ENCODE measurements at places on chromosomes 2 and 18.

GRCh38 chr2:216385478-216385877, 13.2 kb upstream of the MARCHF4 start:
- no peak for DNase-seq

GRCh38 chr2:28469304-28469703, 26.6 kb upstream of the PLB1 start:
- no peak for DNase-seq

DNA sequence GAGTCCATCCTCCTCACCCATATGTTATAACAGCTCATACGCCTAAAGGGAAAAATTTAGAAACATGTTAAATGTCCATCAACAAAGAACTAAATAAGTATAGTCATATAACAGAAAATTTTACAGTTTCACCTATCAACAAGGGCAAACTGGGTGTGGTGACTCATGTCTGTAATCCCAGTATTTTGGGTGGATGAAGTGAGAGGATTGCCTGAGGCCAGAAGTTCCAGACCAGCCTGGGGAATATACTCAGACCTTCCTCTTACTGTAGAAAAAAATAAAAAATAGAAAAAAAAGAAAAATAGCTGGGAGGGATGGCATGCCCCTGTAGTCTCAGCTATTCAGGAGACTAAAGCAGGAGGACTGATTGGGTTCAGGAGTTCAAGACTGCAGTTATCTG, 48.3 kb upstream of the GULP1 start:
- DNase-seq, result no peak

DNA sequence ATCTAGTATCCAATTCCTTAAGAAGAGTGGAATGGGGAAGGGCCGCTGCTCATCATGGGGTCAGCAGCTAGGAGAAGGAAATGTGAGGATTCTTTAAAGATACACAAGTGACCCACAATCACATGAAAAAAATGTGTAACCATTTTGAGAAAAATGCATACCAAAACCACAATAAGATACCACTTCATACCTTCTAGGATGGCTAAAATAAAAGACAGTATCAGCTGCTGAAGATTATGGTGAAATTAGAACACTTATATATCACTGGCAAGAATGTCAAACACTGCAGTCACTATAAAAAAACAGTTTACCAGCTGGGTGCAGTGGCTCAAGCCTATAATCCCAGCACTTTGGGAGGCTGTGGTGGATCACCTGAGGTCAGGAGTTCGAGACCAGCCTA, 67.9 kb downstream of the C2orf74 start:
- DNase-seq, result no peak

DNA sequence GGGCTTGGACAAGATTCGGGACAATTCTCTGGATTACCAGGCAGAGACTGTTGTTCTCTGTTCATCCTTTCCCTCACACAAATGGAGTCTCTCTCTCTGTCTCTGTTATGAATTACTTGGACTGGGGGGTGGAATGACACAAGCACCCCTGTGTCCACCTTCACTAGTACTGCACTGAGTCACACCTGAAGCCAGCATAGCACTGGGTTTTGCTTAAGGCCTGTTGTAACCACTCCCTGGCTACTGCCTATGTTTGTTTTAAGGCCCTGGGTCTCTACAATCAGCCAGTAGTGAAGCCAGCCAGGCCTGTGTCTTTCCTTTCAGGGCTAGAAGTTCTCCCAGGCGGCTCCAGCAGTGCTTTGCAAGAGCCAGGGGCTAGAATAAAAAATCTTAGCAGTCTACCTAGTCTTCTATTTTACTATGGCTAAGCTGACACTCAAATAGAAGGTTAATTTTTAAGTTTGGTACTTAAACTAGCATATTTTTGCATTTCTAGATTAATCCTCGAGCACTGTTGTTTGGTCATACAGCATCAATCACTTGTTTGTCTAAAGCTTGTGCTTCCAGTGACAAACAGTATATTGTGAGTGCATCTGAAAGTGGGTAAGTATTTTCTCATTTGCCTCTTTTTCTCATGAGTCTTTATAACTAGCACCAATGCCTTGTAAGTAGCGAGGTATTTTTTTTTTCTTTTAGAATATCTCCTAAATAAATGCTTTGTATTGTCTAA, 27.8 kb downstream of the WDR7 start:
- DNase-seq, result no peak

DNA sequence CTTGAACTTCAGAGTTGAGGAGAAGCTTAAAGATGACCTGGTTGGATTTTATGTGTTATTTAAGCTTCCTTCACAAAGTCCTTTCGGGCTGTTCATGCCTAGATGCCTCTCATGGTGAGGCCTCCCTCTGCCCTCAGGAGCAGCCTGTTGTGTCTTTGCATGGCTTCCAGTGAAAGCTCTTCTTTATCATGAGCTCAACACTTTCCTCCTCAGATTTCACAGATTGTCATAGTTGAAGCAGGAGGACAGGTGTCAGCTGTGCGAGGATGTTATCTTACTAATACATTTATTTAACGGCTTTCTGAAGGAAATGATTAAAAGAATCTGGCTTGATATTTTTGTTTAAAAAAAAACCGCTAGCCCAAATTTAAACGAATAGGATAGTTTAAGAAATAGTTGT, 48.8 kb upstream of the ITSN2 start:
- DNase-seq, result no peak

- no peak for DNase-seq
Measured at GRCh38 chr2:62461707-62462106, 44.3 kb downstream of the TMEM17 start.

GRCh38 chr2:63743982-63744966, 97.4 kb upstream of the UGP2 start:
- peak; percentile 1 for DNase-seq

DNA sequence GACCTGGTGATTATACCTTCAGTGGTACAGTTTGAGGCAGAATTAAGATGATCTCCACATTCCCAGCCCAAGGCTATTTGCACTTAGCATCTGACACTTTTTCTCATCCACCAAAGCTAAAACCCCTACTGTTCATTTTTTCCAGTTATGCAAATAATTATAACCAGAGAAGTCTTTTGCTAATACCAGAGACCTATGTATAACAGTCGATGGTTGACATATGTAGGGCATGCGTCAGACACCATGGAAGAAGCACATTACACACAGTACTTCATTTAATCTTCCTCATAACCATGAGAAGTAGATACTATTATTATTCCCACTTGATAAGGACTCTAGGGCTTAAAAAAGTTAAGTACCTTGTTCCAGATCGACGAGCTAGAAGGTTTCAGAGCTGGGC, 36.5 kb downstream of the AP1S3 start:
- DNase-seq, result no peak

- no peak for DNase-seq
Measured at GRCh38 chr18:45253056-45253565, 362.2 kb upstream of the SLC14A2 start.

- DNase-seq, result no peak
Measured at GRCh38 chr2:122421775-122422174, 666.3 kb downstream of the TSN start.

DNA sequence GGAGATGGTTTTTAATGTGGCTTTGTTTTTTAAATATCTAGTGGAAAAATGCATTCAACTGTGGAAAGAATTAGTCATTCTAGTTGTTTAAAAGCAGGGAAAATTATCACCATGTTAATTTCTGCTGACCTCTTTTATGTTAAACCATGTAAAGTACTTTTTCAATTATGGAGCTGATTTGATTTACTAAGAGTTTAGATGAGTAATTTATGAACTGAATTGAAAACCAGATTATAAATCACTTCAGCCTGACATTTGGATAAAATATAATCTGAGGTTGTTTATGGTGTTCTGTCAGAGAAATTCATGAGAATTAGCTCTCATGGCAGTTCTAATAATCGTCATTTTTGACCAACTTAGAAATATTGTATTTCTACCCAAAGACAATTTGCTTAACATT, 11.6 kb downstream of the ITGA4 start:
- DNase-seq, result no peak

DNA sequence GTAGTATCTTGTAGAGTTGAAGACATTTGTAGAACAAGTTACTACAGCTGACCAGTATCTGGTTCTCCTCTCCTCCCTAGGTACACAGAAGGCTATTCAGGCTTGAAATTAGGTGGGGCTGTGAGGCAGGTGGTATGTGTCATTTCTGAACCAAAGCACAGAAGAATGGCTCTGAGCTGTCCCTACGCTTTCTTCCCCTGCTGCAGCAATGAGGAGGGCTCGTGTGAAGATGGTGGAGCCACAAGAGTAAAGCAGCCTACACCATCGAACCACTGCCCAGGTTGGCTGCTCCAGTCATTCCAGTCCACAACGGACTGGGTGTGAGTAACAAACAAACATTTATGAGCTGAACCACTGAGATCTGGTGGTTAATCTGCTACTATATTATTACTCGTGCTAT, 148.9 kb downstream of the DTNB start:
- peak; percentile 31 for DNase-seq

GRCh38 chr2:29336341-29337241, 221.4 kb downstream of the CLIP4 start:
- DNase-seq, result no peak

DNA sequence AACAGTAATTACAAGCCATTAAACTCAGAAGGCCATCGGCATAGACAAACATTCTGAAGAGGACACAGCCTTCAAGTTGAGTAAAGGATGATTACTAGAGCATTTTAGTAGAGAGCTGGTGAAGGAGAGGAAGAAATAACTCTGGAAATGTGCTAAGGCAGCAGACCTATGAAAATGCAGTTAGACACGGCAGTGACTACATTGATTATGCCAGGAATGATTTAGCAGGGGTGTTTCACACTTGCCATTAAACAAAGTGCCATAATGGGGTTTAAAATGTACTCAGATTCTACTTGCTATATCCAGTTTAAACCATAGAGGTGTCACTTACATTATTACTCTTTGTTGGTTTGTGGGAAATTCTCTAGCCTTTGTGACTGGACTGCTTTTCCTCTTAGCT, 372.3 kb downstream of the CPS1 start:
- no peak for DNase-seq

DNA sequence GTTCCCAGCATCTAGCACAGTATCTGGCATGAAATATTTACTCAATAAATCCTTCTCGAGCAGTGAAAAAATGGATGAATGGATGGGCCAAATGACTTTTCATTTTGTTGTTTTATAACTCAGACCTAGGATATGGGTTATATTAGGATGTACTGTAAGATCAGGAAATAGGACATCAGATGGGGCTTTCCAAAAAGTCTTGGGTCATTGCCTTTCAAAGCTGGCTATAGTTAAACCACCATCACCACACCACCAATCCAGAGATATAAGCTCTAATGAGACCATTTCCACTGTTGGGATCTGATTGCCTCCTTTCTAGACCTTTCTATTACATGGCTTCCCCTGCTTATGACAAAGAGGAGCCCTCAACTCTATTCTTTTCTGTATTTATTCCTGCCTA, 525.0 kb upstream of the TCF4 start:
- DNase-seq, result no peak

- DNase-seq, result no peak
Measured at GRCh38 chr2:205022841-205023240, 477.6 kb downstream of the PARD3B start.

DNA sequence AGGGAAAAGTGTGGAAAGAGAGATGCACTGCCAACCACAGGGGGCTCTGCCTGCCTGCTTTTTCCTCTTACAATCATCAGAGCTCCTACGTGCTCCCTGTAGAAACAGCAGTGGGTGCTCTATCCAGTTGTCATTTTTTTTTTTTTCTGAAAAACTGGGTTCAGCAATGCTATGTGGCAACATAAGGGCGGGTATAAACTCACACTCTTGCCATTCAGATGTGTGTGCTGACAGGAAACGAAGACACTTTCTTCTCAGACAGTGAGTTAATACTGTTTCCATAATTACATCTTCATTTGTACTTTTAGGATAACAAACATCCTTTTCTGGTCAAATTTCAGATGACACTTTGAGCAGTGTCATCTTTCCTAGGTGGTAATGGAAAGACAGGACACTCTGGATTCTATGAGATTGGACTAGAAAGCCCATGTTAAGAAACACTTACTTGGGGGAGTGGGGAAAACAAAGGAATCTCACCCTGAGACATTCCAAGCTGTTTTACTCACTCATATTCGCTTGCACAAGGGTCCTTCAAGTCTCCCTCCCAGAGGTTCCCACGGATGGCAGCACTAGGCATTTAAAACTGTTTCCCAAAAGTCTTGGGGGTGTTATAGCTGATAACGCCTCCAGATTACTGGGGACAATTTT, 41.3 kb downstream of the CCDC93 start:
- no peak for DNase-seq

- no peak for DNase-seq
Measured at GRCh38 chr2:84970210-84970867, 622 bp upstream of the KCMF1 start.

DNA sequence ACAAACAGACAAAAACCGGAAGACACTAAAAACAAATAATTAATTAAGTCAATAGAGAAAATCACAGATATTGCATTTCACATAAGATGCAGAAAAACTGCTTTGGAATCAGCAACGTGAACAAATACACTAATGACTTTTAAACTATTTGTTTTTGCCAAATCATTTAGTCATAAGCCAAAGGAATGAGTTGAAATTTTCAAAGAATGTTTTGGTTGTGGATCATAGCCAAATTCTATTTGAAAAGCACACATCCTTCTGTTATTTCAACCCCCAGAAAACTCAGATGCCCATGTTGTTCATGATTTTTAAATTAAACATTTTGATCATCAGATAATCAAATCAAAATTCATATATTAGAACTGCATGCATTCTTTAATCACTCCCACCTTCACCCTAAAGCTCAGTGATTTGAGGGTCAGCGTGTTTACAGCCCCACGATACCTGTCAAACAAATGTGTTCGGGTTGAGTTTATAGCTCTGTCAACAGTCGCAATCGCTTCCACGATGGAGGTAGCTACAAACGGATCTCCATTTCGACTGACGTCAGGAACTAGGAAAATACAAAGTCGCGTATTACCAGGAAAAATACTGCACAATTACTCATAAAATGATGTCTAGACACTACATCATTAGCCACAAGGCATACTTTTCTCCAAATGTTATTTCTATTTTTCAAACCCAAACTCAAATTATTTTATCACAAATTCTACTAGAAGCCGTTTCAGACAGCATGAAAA, 90.2 kb downstream of the PXDN start:
- DNase-seq, result no peak

DNA sequence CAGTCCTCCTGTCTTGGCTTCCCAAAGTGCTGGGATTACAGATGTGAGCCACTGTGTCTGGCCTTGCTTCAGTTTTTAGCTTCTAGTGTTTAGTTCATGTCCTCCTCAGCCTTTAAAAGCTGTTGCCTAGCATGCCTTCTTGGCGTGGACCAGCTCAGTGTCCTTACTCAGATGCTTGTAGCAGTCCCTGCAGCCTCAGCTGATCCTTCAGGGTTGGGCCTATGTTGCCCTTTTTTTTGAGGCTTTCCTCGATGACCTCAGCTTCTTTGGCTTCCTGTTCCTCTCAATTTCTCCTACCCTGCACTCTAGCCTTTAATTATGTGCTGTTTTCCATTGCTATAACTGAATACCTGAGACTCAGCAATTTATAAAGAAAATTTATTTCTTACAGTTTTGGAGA, 57.7 kb downstream of the TANC1 start:
- DNase-seq, result no peak

All from GM12864 (cell line).